Jurkat, Clone E6-1 (cell line): ENCODE measurements at places on chromosomes 6 and 20.

DNA sequence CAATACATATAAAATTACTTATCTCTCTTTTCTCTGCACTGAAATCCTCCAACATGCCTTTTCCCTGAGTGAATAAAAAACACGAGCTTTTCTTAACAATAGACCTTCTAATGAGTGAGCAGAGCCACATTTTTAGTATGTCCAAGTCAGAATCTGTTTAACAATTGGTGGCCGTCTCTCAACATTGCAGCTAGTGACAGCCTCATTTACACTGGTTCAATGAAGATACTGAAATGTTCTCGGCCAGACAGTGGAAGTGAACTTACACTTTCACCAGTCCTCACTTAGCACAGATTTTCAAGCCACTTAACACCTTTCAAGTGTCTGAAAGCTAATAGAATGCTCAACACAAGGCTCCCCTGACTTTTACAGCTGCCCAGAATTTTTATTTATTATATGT lies 767.1 kb downstream of the KIF16B start:
- DNase-seq = no peak

GRCh38 chr20:19885939-19886660 lies 128.0 kb downstream of the RIN2 start:
- no peak for DNase-seq

DNA sequence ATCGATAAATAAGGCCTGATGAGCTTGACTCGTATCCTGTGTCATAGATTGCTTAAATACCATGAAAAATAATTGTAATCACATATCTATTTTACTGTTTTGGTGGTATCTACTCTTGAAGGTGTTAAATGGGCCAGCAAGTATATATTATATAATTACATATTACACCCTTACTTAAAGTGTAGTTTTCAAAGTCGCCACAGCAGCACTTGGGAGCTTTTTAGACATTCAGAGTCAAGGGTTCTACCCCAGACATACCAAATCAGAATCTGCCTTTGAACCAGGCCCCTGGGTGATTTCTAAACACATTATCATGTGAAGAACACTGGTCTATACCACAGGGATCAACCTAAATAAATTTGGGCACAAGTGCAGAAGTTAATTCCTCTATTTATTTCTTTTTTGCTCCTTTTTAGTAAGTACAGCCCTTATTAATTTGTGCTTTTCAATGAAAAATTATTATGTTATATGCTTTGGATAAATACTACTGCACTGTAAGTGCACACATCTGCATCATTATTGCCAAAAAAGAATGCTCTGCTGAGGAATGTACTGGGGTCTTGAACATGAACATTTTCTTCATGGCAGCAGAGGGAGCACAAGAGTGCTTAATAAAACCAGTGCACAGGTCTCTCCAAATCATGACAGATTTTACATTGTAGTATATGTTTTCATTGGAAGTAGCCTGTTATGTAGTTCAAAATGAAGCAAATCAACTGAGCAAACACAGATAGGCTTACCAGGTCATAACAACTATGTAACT lies 3.1 kb upstream of the ATXN1 start:
- no peak for DNase-seq

DNA sequence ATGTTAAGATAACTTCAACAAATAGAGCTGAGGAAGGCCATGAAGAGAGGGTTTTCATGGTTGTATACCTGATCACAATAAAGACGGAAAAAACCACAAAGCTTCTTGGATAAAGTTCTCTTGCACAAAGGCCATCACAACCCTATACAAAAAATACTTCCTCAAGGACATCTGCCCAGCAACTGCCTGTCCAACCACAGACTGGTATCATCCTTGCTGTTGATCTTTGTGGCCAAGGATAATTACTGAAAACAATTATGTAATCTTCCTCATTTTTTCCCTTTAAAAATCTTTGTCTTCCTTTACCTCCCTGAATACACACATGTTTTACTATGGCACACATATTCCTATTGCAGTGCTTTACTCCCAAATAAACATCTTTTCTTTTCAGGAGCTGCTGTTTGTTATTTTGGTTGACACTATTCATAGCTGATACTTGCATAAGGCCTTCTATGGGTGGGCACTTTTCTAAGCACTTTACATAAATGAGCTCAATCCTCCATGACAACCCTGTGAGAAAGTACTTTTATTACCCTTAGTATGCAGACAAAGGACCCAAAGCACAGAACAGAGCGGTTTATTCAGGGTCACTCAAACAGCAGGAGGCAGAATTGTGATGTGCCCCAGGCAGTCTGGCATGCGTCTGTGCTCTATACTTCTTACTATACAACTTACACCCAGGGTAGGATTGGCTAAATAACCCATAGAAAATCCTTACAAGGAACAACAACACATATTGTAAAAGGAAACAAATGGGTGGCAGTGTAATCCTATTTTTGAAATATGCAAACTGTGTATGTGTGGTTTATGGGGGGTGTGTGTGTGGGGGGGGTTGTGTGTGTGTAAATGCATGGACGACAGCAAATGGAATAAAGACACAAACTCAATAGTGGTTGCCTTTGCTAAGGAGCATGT lies 35.1 kb downstream of the SNRNP48 start:
- DNase-seq = no peak

GRCh38 chr6:3571836-3572235 lies 115.0 kb upstream of the SLC22A23 start:
- DNase-seq = no peak

DNA sequence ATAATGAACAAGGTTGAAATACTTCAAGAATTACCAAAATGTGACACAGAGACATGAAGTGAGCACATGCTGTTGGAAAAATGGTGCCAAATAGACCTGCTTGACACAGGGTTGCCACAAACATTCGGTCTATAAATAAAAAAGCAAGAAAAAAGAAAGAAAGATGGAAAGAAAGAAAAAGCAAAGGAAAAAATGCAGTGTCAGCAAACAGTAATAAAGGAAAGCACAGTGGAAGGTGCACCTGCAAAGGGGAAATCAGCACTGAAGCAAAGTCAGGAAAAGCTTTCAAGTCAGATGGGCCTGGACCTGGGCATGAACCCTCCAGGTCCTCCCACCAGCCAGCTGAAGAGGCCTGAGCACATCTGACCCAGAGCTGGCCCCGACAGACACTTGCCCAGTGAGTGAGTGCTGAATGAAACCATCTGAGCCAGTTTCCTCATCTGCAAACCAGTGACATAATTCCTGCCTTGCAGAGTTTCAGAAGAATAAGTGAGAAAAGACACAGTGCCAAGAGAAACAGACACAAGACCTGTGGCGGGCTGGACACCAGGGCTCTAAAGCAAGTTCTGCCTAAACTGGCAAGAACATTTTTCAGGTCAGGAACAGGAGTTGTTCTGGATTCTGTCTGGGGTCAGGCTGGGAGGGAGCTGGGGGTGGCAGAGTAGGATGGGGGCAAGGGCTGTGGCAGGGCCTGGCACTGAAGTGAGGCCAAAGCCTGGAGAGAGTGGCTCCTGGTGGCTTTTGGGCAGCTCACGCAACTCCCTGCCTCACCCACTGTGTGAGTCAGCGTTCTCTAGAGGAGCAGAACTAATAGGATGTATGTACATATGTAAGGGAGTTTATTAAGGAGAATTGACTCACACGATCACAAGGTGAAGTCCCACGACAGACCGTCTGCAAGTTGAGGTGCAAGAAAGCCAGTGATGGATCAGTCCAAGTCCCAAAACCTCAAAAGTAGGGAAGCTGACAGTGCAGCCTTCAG lies 23.9 kb upstream of the MICB start:
- no peak for DNase-seq

DNA sequence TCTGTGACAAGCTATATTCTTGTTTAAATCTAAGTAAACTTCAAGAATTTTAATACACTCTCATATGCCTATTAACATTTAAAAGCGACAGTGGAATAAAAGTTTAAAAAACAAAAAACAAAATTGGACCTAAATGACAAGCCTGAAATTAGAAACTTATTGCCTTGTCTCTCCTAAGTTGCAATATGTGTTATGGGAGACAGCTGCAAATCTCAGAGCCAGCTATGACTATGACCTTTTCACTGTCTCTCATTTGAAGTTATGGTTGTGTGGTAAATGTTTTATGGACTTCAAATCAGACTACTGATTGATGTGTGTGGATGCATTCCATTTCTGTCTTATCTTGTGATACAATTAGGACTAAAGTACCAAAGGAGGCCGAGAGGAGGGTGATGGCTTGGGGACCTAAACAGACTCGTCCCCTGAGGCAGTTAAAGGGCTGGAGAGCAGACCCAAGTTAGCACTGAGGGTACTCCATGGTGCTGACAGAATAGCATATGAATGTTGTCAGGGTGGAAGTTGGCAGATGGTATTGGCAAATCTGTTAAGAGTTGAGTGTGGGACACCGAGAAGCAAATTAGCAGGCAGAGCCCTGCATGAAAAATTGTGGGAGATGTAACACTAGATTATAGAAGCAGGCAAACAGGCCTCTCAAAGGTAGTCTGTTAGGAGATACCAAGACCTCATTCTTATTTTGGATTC lies 930.1 kb upstream of the MAN1A1 start:
- DNase-seq = no peak

DNA sequence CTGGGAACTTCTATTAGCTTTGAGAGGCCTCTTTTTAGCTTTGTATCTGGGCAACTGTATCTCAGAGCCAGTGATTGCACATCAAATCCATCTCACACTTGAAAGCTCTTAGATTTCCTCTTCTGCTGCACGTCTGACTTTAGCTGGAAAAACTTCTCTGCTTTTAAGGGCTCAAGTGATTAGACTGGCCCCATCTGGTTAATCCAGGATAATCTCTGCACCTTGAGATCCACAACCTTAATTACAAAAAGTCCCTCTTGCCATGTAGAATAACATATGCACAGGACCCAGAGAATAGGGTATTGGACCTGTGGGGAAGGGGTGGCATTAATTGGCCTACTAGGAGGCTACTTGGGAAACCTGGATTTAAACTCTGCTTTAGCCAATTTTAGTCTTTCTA lies 24.2 kb downstream of the KLHL31 start:
- no peak for DNase-seq

- DNase-seq = no peak
These were observed 499.2 kb upstream of the CDH4 start for GRCh38 chr20:60752741-60753420.

DNA sequence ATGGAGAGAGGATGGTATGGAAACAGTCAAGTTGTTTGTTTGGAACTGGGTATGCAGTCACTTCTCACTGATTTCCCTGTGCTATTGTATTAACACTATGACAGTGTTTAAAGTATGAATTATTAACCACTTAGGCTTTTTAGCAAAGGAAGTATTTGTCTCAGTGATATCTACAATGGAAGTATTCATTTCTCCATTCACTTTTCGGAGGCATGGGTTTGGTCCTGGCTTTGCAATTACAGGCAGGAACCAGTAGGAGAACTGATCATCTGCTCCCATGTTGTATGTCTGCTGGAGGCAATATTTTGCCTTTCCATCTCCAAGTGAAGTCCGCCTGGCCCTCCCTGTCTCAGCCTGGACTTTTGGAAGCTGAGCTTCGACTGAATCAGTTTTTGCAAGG lies 30.6 kb upstream of the EXOC2 start:
- no peak for DNase-seq

DNA sequence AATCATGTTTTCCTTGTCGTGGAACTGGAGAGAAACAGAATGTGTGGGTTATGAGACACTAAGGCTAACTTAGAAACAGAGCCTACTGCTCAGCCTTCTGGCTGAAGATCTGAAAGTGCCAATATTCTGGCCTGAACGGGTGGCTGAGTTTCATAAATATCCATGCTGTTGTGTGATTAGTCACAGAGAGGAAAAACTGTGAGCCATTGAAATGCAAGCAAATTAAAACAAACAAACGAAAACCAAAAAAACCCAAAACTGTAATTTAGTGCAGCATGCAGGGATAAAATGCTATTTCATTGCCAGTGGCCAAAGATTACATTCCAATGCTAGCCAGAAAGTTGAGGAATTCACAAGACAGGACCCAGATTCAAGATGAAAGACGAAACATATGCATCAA lies 315.1 kb downstream of the UBE3D start:
- DNase-seq = no peak

DNA sequence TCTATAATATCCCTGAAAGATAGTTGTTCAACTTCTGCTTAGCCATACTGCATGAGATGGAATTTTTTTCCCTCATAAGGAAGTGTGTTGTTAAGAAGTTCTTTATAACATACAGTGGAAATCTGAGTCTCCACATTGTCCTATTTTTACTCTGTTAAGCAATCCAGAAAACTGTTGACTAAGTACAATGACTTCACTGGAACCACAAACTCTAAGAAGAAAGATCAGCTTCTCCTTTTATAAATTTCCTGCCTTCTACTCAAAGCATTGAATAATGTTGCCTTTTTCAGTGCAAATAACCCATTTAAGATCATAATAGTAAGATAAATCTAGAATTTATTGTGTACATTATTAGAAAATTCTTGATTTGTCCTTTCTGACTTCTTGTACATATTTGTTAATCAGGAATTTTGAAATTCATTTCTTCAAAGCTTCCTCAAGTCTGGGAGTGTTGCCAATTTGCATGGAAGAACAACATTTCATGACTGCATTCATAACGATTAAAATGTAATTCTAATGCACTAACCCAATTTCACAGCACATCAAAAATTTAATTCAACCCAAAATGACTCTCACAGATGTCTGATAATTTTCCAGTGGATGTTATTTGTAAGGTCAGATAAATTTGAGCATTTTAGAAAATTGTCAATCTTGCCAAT lies 45.6 kb upstream of the ANKEF1 start:
- no peak for DNase-seq
